ENCODE measurements at places on chromosomes 7 and 10. TPM values are rescaled to one million over a fixed set of nuclear protein-coding genes. Genes with fewer than 3 reads are reported as not detected.

DNA sequence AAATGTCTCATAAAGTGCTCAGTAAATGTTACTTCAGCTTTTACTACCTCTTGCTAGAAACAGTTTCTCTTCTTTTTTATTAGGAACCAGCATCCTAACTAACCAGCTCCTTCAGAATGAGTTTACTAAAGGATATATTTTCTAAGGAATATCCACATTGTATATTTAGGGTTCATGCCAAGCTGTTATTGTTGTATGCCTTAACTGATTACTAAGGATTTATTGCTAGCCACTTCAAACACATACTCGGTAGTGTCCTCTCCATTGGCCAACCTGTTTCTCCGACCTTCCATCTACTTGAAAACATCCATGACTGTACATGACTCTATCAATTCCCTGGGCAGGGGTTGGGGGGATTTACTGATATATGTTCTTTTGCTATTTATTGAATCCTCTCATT, 906.3 kb upstream of the SORCS1 start:
- no peak for DNase-seq

GRCh38 chr7:2071133-2071832, 161.5 kb downstream of the MAD1L1 start:
- DNase-seq, result no peak

Gene SPDYE8
- total RNA-seq, result not detected

DNA sequence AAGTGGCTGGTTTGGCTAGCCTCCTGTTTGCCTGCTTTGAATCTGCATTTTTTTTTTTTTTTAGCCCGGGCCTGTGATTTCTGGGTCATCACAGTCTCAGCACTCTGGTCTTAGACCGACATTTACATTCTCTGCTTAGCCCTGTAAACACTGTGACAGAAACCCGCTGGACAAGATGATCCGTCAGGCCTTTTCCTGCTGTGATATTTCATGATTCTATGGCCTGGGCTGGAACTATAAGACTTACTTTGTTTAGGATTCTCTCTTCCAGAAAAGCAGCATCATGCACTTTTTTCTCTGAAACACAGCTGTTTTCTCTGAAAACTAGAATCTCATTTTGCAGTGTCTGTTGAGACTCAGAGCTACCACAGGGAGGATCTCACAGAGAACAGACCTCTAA, 705.5 kb downstream of the GRID1 start:
- no peak for DNase-seq

Gene PIK3AP1
- total RNA-seq, result under 0.01 TPM

Gene CPEB3
- 0.87 TPM for total RNA-seq

GRCh38 chr10:50625649-50626132, 1.9 kb upstream of the SGMS1 start:
- DNase-seq, result no peak

Gene UPP1
- total RNA-seq, result 8.1 TPM

DNA sequence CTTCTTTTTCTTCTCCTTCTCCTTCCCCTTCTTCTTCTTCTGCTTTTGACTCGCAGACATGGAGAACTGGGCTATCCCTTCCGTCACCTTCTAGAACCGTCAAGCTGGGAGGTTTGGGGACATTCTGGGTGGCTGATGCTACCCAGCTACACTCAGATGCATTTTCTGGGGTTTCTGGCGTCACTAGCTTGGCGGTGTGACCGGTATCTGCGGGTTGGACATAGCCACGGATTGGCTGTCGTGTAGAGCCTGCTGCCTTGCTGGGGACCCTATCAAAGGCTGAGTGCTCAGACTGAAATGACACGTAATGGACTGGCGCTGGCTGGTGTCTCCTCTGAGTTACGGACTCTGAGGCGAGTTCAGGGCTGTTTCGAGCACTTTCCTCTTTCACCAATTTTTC, 101.7 kb downstream of the SVIL start:
- DNase-seq, result no peak

Gene CAV2
- 141 TPM for total RNA-seq

GRCh38 chr10:10662716-10663408, 354.8 kb upstream of the CELF2 start:
- no peak for DNase-seq

DNA sequence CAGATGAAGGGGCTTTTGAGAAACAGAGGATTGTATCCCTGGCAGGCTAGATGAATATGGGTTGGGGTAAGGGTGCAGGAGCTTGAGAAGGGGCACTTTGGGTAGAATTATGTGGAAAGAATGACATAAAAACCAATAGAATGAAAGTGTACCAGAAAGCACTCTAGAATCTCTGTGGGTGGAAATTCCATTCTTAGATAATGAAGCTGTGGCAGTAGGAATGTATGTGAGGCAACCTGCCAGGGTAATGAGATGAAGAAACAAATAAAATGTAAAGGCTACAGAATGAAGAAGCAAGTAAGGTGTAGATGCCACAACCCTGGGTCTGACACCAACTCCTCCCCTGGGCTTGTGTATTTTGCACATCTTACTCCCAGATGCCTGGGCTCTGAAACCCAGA, 16.8 kb downstream of the NOBOX start:
- no peak for DNase-seq

GRCh38 chr7:43511769-43512515, 71.0 kb upstream of the STK17A start:
- no peak for DNase-seq

Gene ZNHIT1
- 74.6 TPM for total RNA-seq

- peak; percentile 20 for DNase-seq
Observed at GRCh38 chr10:14382022-14382421, 51.3 kb upstream of the FRMD4A start.
